ENCODE measurements at places on chromosomes 7 and 10.

DNA sequence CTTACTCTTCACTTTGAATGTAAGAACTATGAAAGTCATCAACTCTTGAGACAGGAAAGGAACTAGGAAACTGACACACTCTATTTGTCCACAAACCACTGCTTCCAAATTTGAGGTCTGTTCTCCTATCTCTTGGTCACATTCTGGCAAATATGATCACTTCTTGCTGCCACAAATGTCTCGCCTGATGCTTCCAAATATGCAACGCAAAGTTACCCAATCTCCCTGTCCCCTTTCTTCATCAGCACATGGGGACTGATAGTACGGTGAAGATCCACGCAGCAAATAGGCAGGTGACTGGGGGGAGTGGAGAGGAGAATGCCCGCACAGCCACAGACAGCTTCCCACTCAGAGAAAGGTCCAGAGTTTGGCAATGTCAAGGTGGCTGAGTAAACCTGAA is 92.6 kb upstream of the TCF7L2 start:
- no peak for DNase-seq

- DNase-seq: no peak
These were observed 64.1 kb downstream of the AHR start for GRCh38 chr7:17362439-17363105.

GRCh38 chr7:155861480-155861868 is 49.2 kb upstream of the SHH start:
- no peak for DNase-seq

- DNase-seq: no peak
These were observed 129.5 kb downstream of the SDK1 start for GRCh38 chr7:3430588-3430987.

DNA sequence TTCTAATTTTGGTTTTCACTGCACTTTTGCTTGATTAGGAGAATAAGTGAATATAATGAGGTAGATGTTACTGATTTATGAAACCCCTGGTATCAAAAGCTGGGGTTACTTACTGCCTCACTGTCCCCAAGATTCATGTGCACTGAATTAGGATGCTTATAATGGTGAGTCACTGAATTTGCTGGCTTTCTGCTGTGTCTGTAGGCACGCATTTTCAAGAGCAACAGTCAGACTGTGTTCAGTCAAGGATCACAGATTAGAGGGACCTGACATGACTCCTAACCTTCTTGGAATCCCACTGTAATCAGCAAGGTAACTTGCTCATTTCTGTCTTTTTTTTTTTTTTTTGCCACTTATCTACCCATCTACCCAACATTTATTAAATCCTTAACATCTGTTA is 59.7 kb downstream of the GPR85 start:
- DNase-seq: no peak

- DNase-seq: no peak
These were observed 39.6 kb upstream of the INPP5A start for GRCh38 chr10:132497861-132498561.

- DNase-seq: no peak
These were observed 365.2 kb downstream of the HGF start for GRCh38 chr7:81404669-81405068.

DNA sequence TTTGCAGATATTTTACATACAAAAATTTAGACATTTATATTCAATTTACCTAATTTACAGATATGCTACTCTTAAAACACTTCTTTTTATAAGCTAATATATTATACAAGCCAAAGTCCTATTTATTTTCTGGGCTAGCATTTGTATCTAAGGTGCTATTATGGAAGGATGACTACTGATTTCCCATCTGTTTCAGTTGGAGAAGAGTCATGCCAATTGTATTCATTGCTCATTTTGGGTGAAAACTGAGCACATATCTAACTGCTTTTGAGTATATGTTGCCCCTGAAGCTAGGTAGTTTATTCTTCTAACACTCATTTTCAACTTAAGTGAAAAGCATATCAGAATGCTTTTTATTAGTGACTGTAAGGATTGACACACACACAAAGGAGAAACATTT is 172.9 kb downstream of the CDK14 start:
- no peak for DNase-seq

DNA sequence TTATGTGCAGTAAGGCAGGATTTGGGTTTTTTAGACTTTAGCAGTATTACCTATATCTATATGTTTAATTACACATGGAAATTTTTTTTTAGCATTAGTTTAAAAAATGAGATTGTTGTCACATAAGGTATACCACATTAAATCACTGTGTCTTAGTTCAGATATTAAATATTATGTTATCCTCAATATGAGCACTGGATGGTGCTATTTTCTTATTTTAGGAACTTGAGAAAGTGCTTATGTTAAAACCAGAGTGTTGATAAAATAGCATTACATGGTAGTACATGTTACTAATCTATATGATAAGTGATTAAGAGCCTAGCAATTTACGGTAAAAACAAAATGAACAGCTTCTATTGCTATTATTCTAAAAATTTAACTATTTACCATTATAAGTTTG is 28.8 kb downstream of the MIOS start:
- peak; percentile 8 for DNase-seq

GRCh38 chr7:106216517-106216922 is 68.3 kb downstream of the NAMPT start:
- no peak for DNase-seq

All from CD4-positive, alpha-beta T cell treated with Interleukin-6 at 100 ng/mL for 8 hours (primary cell).